ENCODE measurements at places on chromosomes 16 and 17.
A peak's percentile ranks its signal among the peaks of the same experiment; 100 is the strongest.

- H3K27ac ChIP-seq = peak overlapping the region; percentile 54
- no peaks in the 10 kb centered on the region for H3K36me3 ChIP-seq
- no peak overlapping the region for H3K4me3 ChIP-seq
- peaks cover 22% of the 10 kb centered on the region for H3K4me1 ChIP-seq
- DNase-seq = peak; percentile 64
Observed at GRCh38 chr16:30896889-30897733, 697 bp downstream of the CTF1 start.

DNA sequence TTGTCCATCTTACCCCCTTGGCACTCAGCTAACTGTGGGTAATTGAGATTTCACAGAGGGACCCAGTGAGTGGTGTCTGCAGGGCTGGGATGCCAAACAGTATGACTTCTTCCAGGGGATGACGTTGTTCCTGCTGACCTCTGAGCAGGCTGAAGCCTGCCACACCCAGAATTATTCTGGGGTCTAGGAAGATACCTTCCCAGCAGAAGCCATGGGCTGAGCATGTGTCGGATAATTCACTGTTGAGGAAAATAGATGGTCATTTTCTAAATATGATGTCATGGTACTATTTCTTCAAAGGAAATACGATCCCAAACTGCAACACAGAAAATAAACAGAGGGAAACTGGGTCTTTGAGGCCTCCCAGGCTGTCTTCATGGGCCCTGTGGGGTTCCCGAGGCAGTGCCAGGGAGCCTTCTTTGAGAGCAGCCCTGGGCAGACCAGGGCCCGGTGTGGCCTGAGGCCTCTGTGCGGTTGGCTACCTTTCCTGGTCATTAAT lies 17.4 kb downstream of the WNT9B start:
- no peaks in the 10 kb centered on the region for H3K4me1 ChIP-seq
- no peak for DNase-seq
- no peaks in the 10 kb centered on the region for H3K36me3 ChIP-seq
- no peak overlapping the region for H3K4me3 ChIP-seq
- no peak overlapping the region for H3K27ac ChIP-seq

- H3K27me3 ChIP-seq = no peaks in the 10 kb centered on the region
- no peak overlapping the region for H3K27ac ChIP-seq
- no peak overlapping the region for H3K4me3 ChIP-seq
- H3K36me3 ChIP-seq = no peaks in the 10 kb centered on the region
- no peak for DNase-seq
Observed at GRCh38 chr17:74569020-74570003, 2.0 kb upstream of the CD300H start.

DNA sequence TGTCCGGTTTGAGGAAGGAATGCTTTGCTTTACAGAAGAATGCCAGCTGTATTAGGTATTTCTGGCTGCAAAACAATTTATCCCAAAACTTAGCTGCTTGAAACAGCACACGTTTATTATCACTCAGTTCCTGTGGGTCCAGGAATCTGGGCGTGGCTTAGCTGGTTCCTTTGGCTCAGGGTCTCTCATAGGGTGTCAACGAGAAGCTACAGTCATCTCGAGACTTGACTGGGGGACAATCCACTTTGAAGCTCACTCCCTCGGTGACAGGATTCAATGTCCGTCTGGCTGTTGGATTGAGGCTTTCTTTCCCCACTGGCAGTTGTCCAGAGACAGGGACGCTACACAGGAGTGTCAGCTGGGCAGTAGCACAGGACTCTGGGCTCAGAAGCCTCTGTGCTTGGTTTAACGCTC lies 9.6 kb upstream of the RHBDF2 start:
- peaks cover 19% of the 10 kb centered on the region for H3K4me1 ChIP-seq
- no peak for DNase-seq
- no peak overlapping the region for H3K27ac ChIP-seq
- H3K4me3 ChIP-seq = no peak overlapping the region
- H3K36me3 ChIP-seq = no peaks in the 10 kb centered on the region

- H3K36me3 ChIP-seq = no peaks in the 10 kb centered on the region
- H3K27ac ChIP-seq = no peak overlapping the region
- no peaks in the 10 kb centered on the region for H3K4me1 ChIP-seq
- H3K27me3 ChIP-seq = no peaks in the 10 kb centered on the region
- DNase-seq = no peak
Observed at GRCh38 chr17:58412064-58412703, 5.2 kb downstream of the RNF43 start.

- no peak overlapping the region for H3K27ac ChIP-seq
- no peaks in the 10 kb centered on the region for H3K4me1 ChIP-seq
- peaks cover 9% of the 10 kb centered on the region for H3K36me3 ChIP-seq
Observed at GRCh38 chr17:28807925-28808634, 34.5 kb downstream of the FAM222B start.

- DNase-seq = no peak
- no peak overlapping the region for H3K4me3 ChIP-seq
- H3K27me3 ChIP-seq = no peaks in the 10 kb centered on the region
- H3K4me1 ChIP-seq = peaks cover 9% of the 10 kb centered on the region
- H3K27ac ChIP-seq = no peak overlapping the region
Observed at GRCh38 chr17:19865021-19865420, 2.7 kb downstream of the ULK2 start.

DNA sequence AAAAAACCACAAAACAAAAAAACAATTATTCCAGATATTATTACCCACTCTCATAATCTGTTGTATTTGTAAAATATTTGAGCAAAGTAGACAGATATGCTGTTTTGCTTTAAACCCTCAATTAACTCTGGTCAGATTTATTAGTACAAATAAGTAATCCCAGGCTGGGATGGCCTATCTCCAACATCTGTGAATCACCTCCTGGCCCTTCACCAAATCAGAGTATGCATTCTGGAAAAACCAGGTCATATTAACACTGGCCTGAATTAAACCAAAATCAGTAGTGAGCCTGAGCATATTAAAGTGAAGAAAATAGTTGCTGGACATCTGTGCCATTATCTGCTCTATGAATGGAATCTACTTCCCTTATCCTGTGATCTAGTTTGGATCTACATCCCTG lies 41.0 kb downstream of the STAT3 start:
- H3K4me1 ChIP-seq = peaks cover 3% of the 10 kb centered on the region
- no peak overlapping the region for H3K4me3 ChIP-seq
- H3K27ac ChIP-seq = no peak overlapping the region
- H3K27me3 ChIP-seq = no peaks in the 10 kb centered on the region
- H3K36me3 ChIP-seq = peaks cover 29% of the 10 kb centered on the region

- no peak overlapping the region for H3K4me3 ChIP-seq
- no peaks in the 10 kb centered on the region for H3K4me1 ChIP-seq
- no peak overlapping the region for H3K27ac ChIP-seq
- DNase-seq = no peak
- peaks cover 98% of the 10 kb centered on the region for H3K36me3 ChIP-seq
- no peaks in the 10 kb centered on the region for H3K27me3 ChIP-seq
Observed at GRCh38 chr16:88719267-88719932, 13.1 kb downstream of the CTU2 start.

DNA sequence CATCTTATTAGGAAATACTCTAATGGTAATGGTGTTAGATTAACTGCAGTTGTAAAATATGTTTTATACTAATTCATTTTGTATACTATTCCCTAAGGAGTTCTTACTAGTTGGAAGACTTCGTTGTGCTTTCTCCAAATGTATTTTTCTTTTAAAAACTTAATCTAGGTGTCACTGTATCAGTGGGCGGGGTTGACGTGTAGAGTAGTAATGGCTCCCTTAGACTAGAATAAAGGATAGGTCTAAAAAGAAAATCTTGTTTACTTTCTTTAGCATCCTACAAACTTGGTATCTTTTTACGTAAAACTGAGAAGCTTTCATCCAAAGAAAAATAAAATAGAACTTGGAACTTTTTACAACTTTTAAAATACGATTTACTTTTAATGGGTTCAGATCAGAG lies 55.0 kb upstream of the MRC2 start:
- no peak for DNase-seq
- no peaks in the 10 kb centered on the region for H3K4me1 ChIP-seq
- H3K27ac ChIP-seq = no peak overlapping the region
- H3K36me3 ChIP-seq = peaks cover 26% of the 10 kb centered on the region

DNA sequence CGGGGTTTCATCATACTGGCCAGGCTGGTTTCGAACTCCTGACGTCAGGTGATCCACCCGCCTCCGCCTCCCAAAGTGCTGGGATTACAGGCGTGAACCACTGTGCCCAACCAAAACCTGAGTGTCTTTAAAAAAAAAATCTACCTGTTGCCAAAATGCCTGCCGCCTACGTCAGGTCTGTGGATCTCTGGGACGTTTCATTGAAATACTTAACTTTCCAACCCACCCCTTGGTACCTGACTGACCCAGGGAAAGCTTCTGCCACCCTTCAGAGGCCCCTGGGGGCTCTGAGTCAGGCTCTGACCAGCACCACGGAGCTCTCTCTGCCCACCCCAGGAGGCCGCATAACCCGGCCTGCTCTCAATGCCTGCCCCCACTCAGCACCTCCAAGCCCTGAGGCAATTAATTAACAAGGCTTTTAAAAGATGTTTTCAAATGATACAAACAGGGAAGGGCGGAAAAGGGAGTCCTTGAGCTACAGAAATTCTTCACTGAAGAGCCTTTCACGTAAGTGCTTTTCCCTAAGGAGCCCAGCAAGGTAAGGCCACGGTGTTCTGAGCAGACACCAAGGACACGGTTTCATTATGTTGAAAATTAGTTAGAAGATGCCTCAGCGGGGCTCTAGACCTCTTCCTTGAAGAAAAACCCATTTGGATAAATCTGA lies 29.3 kb upstream of the GSG1L start:
- no peak overlapping the region for H3K27ac ChIP-seq
- DNase-seq = no peak
- H3K27me3 ChIP-seq = no peaks in the 10 kb centered on the region
- H3K4me3 ChIP-seq = no peak overlapping the region

DNA sequence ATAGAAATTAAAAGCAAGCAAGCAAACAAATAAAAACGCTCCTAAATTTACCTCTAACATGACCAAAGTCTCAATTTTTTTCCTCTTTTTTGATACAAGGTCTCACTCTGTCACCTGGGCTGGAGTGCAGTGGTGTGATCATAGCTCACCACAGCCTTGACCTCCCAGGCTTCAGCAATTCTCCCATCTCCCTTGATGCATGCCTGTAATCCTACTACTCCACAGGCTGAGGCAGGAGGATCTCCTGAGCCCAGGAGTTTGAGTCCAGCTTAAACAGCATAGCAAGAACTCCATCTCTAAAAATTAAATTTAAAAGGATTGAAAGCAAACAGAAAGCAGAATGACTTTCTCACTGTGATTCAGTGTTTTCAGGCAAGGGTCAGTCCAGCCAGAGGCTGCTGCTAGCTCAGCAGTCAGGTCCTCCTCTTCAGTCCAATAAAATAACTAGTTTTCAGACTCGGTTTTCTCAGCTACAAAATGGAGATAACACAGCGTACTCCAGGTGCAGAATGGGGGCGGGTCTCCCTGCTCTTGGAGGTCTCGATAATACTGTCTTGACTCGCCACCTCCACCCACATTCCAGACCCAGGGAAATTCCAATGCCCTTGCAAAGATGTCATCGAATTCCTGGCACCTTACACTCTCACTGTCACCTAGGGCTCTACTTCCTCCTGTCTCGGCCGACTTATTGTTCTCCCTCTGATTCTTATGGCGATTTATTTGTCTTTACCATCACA lies 20.7 kb upstream of the MRTFB start:
- no peak overlapping the region for H3K4me3 ChIP-seq
- no peak overlapping the region for H3K27ac ChIP-seq
- DNase-seq = no peak
- no peaks in the 10 kb centered on the region for H3K4me1 ChIP-seq

DNA sequence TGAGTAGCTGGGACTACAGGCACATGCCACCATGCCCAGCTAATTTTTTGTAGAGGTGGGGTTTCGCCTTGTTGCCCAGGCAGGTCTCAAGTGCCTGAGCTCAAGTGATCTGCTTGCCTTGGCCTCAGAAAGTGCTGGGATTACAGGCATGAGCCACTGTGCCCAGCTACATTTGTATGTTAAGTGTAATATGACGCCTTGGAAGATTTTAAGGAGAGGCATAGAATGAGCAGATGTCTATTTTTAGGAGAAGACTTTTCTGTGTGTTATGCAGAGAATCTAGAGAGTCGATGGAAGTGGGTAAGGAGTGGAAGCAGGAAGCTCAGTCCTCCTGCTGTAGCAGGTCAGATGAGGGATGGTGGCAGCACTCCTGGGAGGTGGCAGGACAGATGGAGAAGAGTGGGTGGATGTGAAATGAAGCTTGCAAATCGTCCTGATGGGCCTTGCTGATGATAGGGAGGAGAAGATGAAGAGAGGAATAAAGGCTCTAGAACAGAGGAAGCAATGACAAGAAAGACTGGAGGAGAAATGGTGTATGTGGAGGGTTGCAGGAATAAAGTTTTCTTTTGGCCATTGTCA lies 125.3 kb downstream of the SHISA6 start:
- DNase-seq = no peak
- no peak overlapping the region for H3K4me3 ChIP-seq
- no peaks in the 10 kb centered on the region for H3K27me3 ChIP-seq
- no peaks in the 10 kb centered on the region for H3K4me1 ChIP-seq

GRCh38 chr17:62064029-62064790 lies 868 bp downstream of the MED13 start:
- peak overlapping the region; percentile 77 for H3K27ac ChIP-seq
- H3K27me3 ChIP-seq = no peaks in the 10 kb centered on the region
- no peak for DNase-seq
- H3K36me3 ChIP-seq = no peaks in the 10 kb centered on the region
- peak overlapping the region; percentile 86 for H3K4me3 ChIP-seq
